ENCODE measurements at places on chromosomes 4 and X. TPM values are rescaled to one million over a fixed set of nuclear protein-coding genes. Genes with fewer than 3 reads are reported as not detected.

- H3K36me3 ChIP-seq = no peaks in the 10 kb centered on the region
- no peaks in the 10 kb centered on the region for H3K4me1 ChIP-seq
- no peaks in the 10 kb centered on the region for H3K27me3 ChIP-seq
- no peak for DNase-seq
Observed at GRCh38 chr4:81982846-81983540, 390.8 kb downstream of the HNRNPD start.

DNA sequence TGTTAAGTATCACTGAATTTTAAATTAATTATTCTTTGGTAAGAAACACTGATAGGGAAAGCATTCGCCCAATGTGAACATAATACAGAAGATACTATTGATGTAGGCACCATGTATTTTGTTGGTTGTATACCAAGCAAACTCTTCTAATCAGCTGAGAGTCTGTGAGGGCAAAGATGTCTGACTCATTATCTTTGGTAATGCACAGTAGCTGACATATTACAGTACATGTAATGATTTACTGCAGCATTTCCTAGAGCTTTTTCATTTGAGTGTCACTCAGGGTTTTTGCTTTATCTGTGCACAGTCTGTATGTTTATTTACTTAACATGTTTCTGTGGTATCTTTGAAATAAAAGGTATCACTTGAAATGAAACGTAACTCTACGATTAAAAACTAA lies 49.2 kb downstream of the CENPVL3 start:
- H3K27ac ChIP-seq = no peak overlapping the region
- DNase-seq = no peak
- no peaks in the 10 kb centered on the region for H3K27me3 ChIP-seq
- no peaks in the 10 kb centered on the region for H3K4me1 ChIP-seq
- H3K36me3 ChIP-seq = no peaks in the 10 kb centered on the region

Gene ARMCX1
- total RNA-seq = 2.3 TPM

DNA sequence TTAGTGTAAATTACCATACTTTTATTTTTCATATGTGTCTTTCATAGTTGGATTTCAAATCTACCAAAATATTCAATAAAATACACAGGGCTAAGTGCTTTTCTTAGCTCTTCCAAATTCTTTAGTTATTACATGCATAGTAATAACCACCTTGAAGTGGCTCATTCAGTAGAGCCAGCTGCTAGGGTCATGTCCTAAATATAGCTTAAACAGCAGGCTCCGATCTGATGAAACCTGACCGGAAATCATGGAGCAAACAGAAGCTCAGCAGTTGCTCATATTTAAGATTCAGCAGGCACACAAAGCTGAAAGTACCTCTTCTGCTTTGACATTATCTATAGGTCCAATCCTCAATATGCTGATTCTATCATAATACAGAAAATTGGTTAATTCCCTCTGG lies 1470.4 kb downstream of the ADGRL3 start:
- no peak for DNase-seq
- no peak overlapping the region for H3K4me3 ChIP-seq
- H3K27ac ChIP-seq = no peak overlapping the region
- no peaks in the 10 kb centered on the region for H3K36me3 ChIP-seq
- no peaks in the 10 kb centered on the region for H3K27me3 ChIP-seq
- H3K4me1 ChIP-seq = no peaks in the 10 kb centered on the region

DNA sequence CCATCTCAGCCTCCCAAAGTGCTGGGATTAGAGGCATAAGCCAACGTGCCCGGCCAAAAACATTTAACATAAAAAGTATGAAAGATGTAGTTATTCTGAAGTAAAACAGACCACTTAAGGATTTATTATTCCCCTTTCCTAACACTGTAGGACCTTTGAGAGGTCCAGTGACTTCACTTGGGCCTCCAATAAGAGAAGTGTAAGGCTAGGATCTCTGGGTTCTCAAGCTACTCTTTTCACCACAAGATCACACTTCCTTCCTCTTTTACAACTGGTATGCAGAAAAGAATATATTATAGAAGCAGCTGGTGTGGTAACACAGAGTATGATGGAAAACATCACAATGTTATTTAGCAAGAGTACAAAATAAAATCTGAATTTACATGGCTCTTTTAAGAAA lies 30.2 kb upstream of the CCNG2 start:
- H3K4me3 ChIP-seq = no peak overlapping the region
- no peaks in the 10 kb centered on the region for H3K4me1 ChIP-seq
- no peak for DNase-seq

DNA sequence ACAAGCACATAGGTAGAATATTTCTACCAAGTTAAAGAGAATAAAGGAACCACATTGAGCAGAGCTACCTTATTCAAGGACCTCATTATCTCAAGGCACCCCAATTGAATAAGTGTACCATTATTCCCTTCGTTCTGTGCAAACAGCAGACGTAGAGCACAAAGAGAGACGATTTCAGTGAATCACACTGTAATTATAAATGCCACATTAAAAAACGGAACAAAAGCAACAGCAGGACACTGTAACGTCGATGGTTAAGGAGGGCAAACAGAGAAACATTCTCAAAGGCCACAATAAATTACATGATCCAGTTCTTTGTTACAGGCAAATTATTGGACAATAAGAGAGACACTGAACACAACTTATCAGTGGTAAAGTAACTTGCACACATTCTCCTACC lies 644.1 kb upstream of the TENM3 start:
- no peaks in the 10 kb centered on the region for H3K27me3 ChIP-seq
- no peaks in the 10 kb centered on the region for H3K36me3 ChIP-seq
- no peaks in the 10 kb centered on the region for H3K4me1 ChIP-seq
- DNase-seq = no peak
- no peak overlapping the region for H3K27ac ChIP-seq

Gene BBS12
- total RNA-seq = 1.0 TPM

Gene ADH1B
- total RNA-seq = 1,460 TPM

Gene TBC1D1
- 41.4 TPM for total RNA-seq

DNA sequence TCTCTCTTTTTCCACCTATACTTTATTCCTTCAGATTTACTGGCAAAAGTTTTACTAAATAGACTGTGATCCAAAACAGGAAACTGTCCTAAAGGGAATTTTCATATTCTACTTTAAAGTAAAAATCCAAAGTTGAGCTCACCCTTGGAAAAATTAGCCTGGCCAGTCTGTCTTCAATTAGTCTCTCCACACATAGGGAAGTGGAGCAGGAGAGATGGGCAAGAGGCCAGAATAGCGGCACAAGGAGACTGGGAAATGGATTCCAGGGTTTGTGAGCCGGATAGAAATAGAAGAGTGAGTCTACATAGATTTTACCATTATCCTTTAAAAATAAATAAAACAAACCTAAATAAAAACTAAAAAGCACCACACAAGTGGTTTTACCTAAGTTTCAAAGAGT lies 16.2 kb upstream of the FRMD7 start:
- no peak for DNase-seq
- H3K4me1 ChIP-seq = no peaks in the 10 kb centered on the region
- no peaks in the 10 kb centered on the region for H3K36me3 ChIP-seq

Data from liver (tissue), 10 donors.